RWPE2 (cell line): ENCODE measurements at places on chromosomes 12 and 14.

GRCh38 chr14:65229748-65230728, 127.7 kb upstream of the MAX start:
- no peak for DNase-seq

GRCh38 chr12:86148071-86148470, 108.1 kb downstream of the MGAT4C start:
- DNase-seq, result no peak

DNA sequence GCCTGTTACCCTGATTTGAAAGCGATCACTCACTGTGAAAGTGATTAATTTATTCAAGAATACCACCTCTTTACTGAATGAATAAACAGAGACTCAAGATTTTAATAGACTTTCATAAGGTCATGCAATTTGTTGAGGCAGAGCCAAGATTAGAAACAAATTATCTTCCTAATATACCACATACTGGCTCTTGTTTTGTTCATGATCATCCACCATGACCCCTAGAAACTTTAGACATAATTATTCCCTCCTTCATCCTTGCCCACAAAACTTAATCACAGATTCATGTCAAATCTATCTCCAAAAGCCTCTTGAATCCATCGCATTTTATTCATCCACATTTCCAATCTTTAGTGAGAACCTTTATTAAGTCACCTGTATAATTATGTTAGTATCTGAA, 152.3 kb downstream of the ATXN7L3B start:
- DNase-seq, result no peak

DNA sequence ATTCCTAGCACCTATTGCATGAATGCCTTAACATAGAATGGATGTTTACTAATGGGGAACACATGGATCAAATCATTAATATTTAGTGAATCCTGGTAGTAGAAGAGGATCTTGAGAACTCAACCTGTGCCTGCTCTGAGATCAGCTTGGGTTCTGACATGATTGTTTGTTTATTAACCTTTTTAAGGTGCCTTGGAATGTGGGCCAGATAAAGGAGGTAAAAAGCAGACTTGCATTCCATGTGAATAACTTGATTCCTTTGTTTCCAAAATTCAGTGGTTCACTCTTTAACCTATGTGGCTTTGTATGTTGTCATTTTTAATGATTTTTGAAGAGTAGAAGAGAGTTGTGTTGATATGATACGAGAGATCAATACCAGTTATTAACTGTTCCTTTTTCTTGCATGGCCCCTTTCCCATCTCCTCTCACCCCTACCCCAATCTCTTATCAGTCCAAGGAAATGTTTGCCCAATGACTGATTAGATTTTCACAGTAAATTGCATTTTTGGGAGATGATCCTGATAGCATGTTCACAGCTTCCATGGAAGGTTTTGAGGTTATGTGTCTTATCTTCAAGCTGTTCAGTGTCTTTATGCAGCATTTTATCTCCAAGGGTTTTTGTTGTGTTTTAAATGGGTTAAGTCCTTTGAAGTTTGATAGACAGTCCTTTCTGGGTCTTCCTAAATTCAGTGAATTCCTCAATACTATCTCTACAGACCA, 193.7 kb upstream of the FRMD6 start:
- no peak for DNase-seq

- DNase-seq, result no peak
These were observed 1.3 kb downstream of the ZFHX2 start for GRCh38 chr14:23550131-23550811.

DNA sequence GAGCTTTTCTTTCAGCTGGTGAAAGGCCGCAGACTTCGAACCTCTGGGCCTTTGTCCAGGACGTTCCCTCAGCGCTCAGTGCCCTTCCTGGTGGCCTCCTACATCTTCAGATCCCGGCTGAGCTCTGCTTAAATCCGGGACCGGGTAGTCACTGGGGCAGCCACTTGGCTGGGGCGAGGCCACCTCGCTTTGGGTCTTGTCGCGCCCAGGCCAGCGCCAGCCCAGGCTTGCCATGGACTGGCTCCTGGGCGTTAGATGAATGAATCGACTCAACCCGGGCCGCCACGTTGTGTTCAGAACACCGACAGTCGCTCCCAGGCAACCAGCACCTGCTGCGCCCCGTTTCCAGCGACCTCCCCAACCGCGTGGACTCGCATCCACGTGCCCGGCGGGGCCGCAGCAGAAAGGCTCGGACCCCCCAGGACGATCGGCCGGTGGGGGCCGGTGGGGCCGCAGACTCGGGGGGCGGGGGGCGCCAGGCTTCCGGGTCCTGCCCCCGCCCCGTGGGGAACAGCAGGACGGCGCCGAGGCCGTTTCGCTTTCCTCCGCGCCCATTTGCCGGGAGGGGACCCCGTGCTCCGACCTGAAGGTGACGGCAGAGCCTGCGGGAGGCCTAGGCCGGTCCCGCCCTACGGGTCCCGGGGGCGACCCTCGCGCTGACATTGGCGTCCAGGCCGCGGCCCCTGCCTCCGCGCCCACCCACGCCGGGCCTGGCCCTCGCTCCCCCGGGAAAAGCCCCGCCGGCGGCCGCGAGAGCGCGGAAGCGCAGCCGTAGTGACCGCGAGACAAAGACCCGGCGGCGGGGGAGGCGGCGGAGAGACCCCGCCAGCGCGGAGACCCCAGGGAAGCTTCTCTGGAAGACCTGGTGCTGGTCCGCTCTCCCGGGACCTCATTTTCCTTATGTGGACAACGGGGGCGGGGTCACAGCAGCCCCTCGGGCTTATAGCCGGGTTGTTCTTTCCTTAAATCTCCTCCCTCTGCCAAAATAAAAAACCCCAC, 37.3 kb upstream of the RCOR1 start:
- no peak for DNase-seq

- no peak for DNase-seq
These were observed 93.9 kb upstream of the NCOR2 start for GRCh38 chr12:124661341-124661740.
